ENCODE measurements at places on chromosomes 3 and 15. TPM values are rescaled to one million over a fixed set of nuclear protein-coding genes. Genes with fewer than 3 reads are reported as not detected.

DNA sequence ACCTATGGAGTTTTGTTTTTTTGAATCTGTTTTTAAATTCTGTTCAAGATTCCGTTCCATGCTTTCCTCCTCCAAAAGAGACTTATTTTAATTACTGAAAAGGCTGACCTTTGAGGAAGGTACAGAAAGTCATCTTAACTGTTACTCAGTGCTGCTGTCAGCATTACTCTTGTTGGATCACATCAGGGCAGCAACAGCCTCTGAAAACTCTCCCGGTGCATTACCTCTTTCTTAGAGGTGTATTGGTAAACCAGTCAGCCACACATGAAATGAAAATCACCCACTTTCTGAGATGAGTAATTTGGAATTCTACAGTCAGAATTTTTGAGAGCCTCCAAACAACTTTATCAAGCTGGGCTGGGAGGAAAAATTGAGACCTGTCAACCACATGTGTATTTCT is 88.5 kb upstream of the LIMD1 start:
- no peak for DNase-seq

- no peak for DNase-seq
These were observed 908.4 kb downstream of the EPHA3 start for GRCh38 chr3:90015688-90016356.

DNA sequence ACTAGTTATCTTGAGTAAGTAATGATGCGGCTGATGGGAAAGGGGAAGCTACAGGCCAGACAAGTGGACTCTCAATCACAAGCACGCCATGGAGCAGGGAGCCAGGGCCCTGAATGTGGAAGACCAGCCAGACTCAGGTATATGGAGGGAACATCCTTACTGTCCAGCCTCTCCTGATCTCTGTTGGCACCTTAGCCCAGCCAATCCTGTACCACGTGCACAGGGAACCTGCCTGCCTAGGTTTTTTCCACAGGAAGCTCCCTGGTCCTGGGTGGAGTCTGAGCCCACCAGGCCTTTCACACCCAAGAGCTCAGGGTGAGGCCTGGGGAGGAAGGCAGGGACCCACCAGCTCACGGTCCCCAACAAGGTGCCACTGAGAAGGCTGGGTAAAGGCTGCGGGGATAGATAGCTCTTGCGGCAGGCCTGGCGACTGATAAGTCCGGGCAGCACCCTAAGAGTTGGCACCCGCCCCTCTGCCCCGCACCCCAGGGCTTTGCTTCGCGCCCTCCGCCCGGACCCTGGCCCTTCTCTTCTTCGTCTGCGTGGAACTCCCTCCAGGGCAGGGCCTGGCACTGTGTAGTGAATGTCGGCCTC is 933 bp upstream of the APEH start:
- DNase-seq, result no peak

TGM4 gene
- 0.12 TPM for polyA plus RNA-seq

DNA sequence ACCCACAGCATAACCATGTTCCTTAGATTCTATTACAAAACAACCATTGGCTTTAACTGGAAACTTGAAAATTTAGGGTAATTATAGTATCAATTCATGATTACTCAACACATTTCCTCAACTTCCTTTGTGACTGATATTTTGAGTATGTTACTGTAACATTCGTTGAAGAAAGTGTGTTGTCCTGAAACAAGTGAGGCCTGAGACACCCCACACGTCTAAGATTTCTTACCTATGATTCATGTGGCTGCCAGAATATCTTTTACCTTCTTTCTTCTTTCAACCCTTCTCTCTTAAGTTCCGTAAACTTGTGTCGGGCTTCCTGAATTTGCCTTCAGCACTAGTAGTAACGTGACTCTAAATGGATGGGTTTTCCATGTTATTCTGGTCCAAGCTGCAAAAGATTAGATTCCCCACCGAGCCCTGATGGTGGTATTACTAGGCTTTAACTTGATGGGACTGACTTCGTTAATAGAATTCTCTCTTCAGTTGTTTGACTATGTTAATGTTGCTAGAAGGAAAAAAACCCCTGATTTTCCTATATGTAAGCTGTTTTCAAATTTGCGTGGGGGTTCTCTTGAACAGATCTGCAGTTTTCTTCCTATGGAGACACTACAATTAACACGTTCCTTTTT is 296.0 kb upstream of the ICE2 start:
- DNase-seq, result no peak

DNA sequence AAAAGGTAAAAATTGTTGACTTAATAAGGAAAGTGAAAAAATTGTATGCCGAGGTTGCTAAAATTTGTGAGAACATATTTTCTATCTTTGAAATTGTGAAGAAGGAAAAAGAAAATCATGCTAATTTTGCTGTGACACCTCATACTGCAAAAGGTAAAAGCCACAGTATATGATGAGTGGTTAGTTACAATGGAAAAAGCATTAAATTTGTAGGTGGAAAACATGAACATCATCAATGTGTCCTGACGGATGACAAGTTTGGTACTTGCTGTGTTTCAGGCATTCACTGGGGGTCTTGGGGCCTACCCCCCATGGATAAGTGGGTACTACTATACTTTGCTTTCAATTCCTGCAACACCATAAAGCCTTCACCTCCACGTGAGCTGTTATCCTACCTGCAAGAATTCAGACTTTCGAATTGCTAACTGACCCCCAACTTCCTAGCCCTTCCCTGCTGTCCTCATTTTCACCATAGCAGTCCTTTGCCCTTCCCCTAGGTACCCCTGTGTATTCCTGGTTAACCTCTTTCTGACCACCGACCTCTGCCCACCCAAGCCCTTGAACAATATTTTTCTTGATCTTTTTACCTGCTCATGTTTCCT is 62.4 kb downstream of the RAB7A start:
- DNase-seq, result no peak

- DNase-seq, result no peak
These were observed 224.2 kb upstream of the CFAP20DC start for GRCh38 chr3:59273976-59274375.

ITIH3 gene
- 0.86 TPM for polyA plus RNA-seq

KIF7 gene
- polyA plus RNA-seq, result 4.8 TPM
